ENCODE measurements at places on chromosomes 3 and 15.

GRCh38 chr3:23865595-23866396, 51.0 kb downstream of the NKIRAS1 start:
- peak; percentile 52 for DNase-seq

GRCh38 chr3:9732080-9732739, 675 bp downstream of the BRPF1 start:
- peak; percentile 79 for DNase-seq

DNA sequence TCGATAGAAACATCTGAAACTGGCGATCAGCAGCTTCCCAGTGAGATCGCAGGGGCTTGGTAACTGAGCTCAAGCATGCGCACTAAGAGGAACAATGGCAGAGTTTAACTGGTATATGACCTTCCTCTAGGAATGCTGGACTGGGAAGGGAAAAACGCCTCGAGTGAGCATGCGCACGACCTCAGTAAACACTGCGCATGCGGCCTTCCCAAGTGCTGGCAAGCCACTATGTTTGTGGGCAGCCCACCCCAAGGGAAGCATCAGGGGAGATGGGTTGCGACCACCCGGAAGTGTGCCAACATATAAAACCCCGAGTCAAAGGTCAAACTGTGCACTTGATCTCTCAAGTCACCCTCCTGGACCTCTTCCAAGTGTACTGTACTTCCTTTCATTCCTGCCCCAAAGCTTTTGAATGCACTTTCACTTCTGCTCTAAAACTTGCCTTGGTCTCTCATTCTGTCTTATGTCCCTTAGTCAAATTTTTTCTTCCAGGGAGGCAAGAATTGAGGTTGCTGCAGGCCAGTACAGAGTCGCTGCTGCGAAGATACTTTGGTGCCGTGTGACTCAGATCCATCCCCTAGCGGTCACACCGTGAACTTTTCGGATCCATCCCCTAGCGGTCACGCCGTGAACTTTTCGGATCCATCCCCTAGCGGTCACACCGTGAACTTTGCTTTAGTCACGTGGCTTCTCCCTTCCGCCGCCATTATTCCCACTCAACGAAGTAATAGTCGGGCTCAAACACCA, 243.3 kb downstream of the FAM43A start:
- no peak for DNase-seq

- peak; percentile 16 for DNase-seq
Observed at GRCh38 chr15:33955945-33956344, 12.4 kb upstream of the CHRM5 start.

GRCh38 chr3:171846597-171846996, 3.4 kb downstream of the TMEM212 start:
- no peak for DNase-seq

DNA sequence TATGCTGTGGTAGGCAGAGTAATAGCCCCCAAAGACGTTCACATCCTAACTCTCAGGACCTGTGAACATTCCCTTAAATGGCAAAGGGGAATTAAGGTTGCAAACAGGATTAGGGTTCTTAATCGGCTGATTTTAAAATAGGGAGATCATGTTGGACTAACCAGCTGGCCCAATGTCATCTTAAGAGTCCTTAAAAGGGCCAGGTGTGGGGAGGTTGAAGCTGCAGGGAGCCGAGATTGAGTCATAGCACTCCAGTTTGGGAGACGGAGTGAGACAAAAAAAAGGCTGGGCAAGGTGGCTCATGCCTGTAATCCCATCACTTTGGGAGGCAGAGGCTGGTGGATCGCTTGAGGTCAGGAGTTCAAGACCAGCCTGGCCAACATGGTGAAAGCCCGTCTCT, 1.6 kb upstream of the FLNB start:
- no peak for DNase-seq

DNA sequence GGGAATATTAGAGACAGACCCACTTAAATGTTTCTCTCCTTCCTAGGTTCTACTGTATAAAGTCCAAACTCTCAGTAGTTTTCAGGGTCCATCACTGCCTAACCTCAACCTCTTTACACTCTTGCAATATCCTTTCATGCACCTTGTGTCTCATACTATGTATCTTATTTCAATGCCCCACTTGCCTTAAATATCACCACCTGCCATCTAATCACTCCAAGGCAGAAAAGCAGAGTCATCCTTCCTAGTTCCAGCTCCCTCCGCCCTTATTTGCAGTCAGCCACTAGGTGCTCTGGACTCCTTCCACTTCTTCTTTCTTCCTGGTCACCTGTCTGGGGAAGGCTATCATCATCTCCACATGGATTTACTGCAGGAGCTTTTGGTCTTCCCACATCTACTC, 322.0 kb downstream of the MFSD1 start:
- DNase-seq: no peak

GRCh38 chr3:127114337-127115070, 78.4 kb upstream of the PRR23E start:
- DNase-seq: no peak

GRCh38 chr3:98600412-98601095, 7.1 kb upstream of the CPOX start:
- DNase-seq: no peak

DNA sequence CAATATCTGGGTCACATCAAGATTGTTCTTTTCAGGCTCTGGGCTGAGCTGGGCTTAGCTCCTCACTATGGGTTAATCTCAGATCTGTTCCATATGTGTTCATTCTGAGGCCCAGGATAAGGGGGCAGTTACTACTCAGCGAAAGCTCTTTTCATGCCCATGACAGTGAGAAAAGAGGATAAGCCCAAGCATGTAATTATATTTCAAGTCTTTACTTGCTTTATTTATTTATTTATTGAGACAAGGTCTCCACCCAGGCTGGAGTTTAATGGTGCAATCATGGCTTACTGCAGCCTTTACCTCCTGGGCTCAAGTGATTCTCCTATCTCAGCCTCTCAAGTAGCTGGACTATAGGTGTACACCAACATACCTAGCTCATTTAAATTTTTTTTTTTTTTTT, 44.7 kb upstream of the SELENOK start:
- DNase-seq: no peak

- no peak for DNase-seq
Observed at GRCh38 chr3:73556520-73557372, 68.0 kb downstream of the PDZRN3 start.

- DNase-seq: no peak
Observed at GRCh38 chr3:27596921-27597320, 112.7 kb upstream of the SLC4A7 start.

DNA sequence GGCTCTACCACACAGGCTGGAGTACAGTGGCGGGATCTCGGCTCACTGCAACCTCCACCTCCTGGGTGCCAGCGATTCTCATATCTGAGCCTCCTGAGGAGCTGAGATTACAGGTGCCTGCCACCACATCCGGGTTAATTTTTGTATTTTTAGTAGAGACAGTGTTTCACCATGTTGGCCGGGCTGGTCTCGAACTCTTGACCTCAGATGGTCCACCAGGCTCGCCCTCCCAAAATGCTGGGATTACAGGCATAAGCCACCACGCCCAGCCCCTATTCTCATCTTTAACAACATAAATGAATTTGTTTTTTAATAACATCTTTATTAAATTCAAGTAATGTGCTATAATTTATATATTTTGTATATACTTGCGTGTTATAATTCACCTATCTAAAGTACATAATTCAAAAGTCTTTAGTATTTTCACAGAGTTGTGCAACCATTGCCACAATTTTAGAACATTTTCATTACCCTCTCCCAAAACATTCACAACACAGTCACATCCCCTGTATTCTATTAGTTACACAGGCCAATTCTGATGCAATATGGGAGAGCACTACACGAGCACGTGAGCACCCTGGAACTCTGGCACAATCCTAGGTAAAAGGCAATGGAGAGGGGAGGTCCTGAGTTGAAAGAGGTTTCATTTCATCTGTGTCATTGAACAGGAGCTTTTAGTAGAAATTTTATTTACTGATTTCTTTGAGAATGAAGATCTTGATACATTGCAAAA, 21.2 kb upstream of the MTMR14 start:
- DNase-seq: no peak

- DNase-seq: no peak
Observed at GRCh38 chr15:29589416-29589815, 232.9 kb downstream of the TJP1 start.

- DNase-seq: no peak
Observed at GRCh38 chr15:78129077-78129750, 2.0 kb downstream of the CIB2 start.

- DNase-seq: no peak
Observed at GRCh38 chr3:196979545-196979944, 10.9 kb upstream of the PIGZ start.

DNA sequence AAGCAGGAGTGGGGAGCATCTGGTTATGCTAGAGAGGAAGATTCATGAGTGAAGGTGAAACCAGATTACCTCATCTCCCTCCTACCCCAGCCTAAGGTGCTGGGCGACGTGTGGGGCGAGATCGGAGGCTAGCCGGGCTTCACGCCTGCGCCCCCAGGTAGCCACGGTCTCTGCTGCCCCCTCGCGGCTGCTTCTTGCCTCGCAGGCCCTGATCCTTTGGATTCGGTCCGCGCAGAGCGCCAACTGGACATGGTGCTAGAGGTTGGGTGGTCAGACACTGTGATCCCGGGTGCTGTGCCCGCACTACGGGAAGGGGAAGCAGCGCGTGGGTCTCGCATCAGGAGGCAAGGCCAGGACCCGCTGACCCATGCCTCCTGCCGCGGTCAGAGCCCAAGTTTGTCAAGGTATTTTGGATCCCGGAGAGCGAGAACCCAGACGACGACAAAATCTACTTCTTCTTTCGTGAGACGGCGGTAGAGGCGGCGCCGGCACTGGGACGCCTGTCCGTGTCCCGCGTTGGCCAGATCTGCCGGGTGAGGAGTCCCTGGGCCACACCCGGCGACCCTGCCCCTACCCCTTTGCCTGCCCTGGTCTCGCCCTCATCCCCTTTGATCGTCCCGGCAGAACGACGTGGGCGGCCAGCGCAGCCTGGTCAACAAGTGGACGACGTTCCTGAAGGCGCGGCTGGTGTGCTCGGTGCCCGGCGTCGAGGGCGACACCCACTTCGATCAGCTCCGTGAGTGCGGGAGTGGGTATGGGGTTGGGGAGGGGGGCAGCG, 4.2 kb downstream of the SEMA3B start:
- DNase-seq: peak; percentile 95

DNA sequence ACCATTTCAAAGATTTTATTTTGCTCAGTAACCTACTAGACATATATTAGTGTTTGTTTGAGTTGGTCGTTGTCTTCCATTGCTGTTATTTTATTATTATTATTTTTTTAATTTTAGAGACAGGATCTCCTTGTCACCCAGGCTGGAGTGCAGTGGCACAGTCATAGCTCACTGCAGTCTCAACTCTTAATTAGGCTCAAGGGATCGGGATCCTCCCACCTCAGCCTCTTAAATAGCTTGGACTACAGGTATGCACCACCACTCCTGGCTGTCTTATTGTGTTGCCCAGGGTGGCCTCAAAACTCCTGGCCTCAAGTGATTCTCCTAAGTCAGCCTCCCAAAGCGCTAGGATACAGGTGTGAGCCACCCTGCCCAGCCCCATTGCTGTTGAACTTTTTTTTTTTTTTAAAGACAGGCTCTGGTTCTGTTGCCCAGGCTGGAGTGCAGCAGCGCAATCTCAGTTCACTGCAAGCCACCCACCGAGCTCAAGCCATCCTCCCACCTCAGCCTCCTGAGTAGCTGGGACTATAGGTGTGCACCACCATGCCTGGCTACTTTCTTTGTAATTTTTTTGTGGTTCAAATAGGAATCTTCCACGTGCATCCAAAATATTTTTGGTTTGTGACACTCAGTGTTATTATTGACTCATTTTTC, 18.2 kb downstream of the SETD5 start:
- no peak for DNase-seq

GRCh38 chr15:52651868-52652267, 27.3 kb downstream of the ATOSA start:
- DNase-seq: peak; percentile 91

- DNase-seq: no peak
Observed at GRCh38 chr3:111047042-111047441, 24.6 kb upstream of the NECTIN3 start.

DNA sequence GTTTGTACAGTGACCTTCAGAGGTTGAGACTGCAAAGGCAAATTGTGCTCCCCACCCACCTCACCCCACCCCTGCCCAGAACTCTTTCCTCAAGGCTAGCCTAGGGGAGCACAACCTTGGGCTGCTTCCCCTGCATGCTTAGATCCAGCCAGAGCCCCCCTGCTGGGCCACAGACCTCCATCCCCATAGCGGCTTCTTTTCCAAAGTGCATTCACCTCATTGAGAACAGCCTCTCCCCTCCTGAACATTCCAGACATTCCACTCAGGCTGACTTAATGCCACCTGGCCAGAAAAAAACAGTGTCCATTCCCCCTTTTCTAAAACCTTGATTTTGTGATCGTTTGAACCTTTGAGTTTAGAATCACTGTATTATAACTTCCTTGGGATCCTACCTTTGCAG, 124.4 kb upstream of the TOPAZ1 start:
- no peak for DNase-seq

DNA sequence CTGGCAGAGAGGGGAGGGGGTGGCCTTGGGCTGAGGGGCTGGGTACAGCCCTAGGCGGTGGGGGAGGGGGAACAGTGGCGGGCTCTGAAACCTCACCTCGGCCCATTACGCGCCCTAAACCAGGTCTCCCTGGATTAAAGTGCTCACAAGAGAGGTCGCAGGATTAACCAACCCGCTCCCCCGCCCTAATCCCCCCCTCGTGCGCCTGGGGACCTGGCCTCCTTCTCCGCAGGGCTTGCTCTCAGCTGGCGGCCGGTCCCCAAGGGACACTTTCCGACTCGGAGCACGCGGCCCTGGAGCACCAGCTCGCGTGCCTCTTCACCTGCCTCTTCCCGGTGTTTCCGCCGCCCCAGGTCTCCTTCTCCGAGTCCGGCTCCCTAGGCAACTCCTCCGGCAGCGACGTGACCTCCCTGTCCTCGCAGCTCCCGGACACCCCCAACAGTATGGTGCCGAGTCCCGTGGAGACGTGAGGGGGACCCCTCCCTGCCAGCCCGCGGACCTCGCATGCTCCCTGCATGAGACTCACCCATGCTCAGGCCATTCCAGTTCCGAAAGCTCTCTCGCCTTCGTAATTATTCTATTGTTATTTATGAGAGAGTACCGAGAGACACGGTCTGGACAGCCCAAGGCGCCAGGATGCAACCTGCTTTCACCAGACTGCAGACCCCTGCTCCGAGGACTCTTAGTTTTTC, 4.9 kb downstream of the ISL2 start:
- no peak for DNase-seq

- no peak for DNase-seq
Observed at GRCh38 chr3:13053420-13053819, 19.8 kb downstream of the IQSEC1 start.

DNA sequence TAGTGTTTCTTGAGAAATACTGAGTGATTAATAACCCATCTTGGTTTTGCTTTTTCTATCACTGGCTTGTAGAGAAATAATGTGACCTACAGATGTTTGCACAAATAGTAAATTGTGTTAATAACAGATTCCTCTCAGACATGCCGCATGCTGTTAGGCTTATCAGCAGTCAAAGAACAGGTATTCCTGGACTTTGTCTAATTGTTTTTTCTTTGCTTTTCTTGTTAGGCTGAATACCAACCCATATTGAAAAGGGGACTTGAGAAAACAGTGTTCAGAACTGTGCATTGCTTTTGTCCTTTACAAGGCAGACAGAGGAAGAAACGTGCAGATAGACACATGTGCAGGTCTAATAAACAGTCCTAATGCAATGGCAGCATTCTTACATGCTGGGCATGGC, 51.0 kb upstream of the RARB start:
- no peak for DNase-seq

All from Karpas-422 (cell line).